ENCODE measurements at places on chromosomes 2 and 18.

- peak; percentile 69 for DNase-seq
Measured at GRCh38 chr2:98479959-98480524, 35.4 kb downstream of the INPP4A start.

GRCh38 chr2:10161961-10162441 lies 39.5 kb downstream of the RRM2 start:
- DNase-seq: peak; percentile 65

DNA sequence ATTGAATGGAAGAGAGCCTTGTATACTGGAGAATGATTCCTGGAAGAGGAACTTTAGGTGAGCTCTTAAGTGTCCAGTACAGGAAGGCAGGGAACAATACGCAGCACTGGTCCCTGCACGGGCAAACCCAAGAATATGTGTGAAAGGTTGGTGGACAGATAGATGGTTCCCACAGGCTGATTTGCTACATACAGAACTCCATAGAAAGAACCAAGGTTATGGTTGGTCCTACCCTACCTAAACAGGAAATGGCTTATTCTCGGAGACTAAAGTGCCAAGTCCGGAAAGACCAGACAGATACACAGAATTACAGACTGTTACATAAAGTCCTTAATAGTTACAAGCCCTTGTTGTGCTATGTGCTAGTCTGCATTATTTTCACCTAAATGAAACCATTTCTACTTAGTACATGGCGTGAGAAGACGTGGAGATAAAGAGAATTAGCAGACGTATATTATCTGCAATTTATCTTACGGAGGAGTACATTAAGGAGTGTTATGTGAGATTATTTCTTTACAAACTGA lies 1.2 kb downstream of the REV1 start:
- peak; percentile 7 for DNase-seq

DNA sequence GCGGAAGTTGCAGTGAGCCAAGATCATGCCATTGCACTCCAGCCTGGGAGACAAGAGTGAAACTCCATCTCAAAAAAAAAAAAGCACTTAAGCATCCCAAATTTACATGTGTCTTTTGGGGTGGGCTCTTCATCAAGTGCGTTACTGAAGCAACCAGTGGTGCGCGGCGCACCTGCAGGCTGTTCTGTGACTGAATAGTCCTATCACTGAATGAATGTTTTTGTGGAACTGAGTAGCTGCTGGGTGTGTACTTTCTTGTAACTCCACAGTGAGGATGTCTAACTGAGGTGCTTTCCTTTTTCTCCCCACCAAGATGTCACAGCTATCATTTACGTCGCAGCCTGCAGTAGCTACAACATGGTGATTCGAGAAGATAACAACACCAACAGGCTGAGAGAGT lies 17.0 kb downstream of the CHMP1B start:
- DNase-seq: no peak

GRCh38 chr2:99636144-99637034 lies 146.6 kb upstream of the REV1 start:
- peak; percentile 74 for DNase-seq

- DNase-seq: no peak
Measured at GRCh38 chr2:98084869-98085238, 2.1 kb upstream of the VWA3B start.

DNA sequence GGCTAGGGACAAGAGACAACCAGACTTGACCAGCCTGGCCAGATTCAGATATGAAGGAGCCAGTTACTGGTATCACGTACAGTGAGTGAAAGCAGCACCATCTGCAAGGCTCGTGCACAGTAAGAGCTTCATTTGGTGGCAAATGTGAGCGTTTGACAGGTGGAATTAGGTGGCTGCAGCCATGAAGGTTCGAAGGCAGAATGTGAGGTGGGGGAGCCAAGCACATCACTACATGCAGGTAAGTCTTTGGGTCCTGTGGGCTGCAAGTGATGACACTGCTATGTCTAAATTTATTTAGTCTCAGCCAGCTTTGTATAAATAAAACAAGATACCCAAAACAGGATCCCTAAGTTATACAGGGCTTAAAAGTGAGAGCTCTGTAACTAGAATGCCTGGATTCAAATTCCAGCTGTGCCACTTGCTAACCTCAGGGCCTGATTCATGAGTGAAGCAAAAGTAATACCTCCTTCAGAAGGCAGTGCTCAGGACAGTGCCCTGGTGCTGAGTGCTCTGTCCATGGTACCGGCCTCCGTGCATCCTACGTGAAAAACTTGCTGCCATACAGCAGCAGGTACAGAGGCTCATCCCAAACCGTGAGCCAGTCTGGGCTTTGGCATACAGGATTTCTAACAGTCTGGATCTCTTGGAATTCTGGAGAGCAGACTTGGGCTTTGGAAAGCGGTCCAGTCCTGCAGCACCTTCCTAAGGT lies 18.6 kb downstream of the DDX18 start:
- DNase-seq: no peak

DNA sequence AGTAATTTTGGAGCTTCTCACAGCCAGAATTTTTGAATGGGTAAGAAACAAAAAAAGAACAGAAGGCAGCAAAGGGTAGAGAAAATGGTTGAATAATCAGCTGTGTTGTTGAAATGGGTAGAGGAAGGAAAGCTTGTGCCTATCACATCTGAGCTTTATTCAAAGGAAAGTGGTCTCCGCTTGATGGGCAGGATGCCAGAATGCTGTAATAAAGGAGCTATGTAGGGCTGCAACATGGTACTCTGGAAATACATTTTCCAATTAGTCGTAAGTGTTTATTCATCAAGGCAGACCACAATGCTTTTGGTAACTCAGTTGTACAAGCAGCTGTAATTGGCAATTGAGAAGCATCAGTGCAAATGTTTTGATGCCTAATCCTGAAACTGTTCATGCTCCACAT lies 196.9 kb downstream of the ICOS start:
- no peak for DNase-seq

- DNase-seq: peak; percentile 34
Measured at GRCh38 chr2:149155196-149155969, 116.9 kb downstream of the LYPD6B start.

DNA sequence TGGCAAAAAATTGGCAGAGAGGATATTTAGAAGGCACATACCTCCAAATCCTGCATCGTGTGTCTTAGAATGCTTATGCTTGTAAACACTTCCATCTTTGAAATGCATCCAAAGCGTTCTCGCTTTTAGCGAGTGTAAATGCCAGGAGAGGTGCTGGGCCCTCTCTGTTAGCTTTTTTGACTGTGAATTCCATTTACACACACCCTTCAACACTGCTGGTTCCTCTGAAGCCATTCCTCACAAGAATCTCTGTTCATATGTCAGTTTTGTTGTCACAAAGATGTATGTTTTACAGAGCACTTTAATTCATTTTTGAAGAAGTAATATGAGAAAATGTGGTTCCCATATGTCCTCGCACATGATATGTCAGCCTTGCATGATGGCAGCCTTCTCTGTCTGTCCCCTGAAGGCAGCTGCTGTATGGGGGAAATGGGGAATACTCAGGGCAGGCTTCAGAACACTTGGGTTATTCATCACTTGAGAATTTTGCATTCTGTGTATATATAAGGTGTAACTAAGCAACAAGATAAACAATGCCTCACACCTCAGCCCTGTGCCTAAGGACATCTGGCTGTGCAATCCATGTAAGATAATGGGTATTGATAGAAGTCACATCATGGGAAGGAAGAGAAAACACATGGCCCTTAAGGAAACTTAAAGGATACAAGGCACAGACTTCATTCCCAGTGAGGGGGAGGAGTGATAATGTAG lies 52.3 kb downstream of the RAB27B start:
- DNase-seq: no peak

GRCh38 chr2:216951171-216951570 lies 91.3 kb upstream of the TNP1 start:
- no peak for DNase-seq

DNA sequence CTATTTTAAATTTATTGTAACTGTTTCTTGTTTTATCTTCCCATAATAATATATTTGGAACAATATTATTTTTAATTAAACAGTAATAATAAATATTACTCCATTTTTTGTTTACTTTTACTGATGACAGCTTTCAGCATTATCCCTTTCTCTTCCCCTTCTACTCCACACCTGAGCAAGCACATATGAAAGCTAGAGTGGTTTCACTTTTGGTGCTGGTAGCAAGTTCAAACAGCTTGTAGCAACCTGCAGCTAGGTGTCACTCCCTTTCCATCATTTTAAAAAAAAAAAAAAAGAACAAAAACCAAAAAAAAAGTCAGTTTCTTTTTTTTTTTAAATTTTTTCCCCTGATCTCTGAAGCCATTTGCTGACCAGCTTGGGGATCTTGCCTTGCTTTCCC lies 801.8 kb downstream of the CCDC85A start:
- no peak for DNase-seq

DNA sequence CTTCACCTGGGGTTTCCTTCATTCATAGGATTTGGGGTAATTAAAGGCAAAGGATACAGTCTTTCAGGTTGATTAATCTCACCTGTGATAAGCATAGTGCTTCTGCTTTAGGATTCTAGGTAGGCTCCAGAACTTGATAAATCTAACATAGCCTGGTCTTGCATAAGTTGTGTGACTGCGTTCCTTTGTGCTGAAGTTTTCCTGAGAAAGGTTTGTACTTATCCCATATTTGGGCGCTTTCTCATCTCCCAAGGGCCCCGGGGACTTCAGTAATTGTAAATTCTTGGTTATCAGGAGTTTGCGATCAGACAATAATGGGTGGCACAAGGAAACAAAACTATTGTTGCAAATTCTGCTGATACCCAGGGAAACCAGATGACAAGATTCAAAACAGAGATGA lies 53.1 kb downstream of the MTCL1 start:
- DNase-seq: no peak

GRCh38 chr2:105919826-105920225 lies 175.1 kb downstream of the NCK2 start:
- no peak for DNase-seq

- peak; percentile 63 for DNase-seq
Measured at GRCh38 chr2:161136696-161137324, 23.4 kb upstream of the TANK start.

DNA sequence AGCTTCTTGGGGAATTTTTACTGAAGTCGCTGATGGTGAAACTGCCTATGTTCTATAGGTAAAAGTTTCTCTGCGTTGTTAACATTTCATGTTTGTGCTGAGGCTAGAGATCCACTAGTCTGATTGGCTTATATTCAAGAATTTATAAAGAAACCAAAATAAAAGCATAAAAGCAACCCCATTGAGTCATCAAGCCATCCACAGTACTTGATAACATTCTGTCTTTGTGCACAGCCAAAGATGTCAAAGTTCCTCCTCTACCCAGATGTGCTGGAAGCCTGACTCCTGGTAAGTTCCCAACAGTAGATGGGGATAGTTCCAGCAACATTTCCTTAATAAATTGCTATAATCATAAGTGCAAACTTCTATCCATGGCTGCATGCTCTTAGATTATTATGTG lies 107.8 kb downstream of the TANC1 start:
- no peak for DNase-seq

GRCh38 chr2:24919506-24920097 lies 435 bp downstream of the ADCY3 start:
- no peak for DNase-seq

DNA sequence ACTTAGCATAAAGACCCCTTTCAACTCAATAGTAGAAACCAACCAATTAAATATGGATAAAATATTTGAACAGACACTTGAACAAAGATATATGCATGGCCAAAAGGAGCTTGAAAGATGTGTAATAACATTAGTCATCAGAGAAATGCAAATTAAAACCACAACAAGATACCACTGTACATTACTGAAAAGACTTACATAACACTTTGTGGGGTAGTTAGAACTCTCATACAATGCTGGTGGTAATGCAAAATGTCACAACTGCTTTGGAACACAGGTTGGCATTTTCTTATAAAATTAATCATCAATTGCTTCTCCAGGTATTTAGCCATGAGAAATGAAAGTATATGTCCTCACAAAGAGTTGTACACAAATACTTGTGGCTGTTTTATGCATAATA lies 60.7 kb downstream of the TTC27 start:
- DNase-seq: no peak

- DNase-seq: no peak
Measured at GRCh38 chr2:56021136-56021474, 97.5 kb upstream of the EFEMP1 start.

GRCh38 chr2:213991453-213992108 lies 419.3 kb upstream of the VWC2L start:
- no peak for DNase-seq

GRCh38 chr2:237214030-237214675 lies 128.5 kb downstream of the COPS8 start:
- no peak for DNase-seq

DNA sequence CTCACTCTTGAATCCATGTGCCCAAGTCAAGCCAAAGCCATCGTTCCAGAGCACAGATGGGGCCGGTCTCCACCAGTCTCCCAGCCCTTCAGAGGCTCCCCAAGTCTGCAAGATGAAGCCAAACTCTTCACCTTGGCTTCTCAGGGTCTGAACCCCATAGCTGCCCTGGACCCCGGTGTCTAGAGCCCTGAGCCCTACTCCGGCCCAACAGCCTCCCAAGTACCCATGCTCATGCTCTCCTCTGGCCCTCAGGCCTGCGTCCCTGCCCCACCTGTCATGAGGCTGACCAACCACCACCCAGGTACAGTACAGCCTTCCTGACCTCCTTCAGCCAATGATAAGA lies 46.0 kb downstream of the ZNF516 start:
- DNase-seq: no peak

DNA sequence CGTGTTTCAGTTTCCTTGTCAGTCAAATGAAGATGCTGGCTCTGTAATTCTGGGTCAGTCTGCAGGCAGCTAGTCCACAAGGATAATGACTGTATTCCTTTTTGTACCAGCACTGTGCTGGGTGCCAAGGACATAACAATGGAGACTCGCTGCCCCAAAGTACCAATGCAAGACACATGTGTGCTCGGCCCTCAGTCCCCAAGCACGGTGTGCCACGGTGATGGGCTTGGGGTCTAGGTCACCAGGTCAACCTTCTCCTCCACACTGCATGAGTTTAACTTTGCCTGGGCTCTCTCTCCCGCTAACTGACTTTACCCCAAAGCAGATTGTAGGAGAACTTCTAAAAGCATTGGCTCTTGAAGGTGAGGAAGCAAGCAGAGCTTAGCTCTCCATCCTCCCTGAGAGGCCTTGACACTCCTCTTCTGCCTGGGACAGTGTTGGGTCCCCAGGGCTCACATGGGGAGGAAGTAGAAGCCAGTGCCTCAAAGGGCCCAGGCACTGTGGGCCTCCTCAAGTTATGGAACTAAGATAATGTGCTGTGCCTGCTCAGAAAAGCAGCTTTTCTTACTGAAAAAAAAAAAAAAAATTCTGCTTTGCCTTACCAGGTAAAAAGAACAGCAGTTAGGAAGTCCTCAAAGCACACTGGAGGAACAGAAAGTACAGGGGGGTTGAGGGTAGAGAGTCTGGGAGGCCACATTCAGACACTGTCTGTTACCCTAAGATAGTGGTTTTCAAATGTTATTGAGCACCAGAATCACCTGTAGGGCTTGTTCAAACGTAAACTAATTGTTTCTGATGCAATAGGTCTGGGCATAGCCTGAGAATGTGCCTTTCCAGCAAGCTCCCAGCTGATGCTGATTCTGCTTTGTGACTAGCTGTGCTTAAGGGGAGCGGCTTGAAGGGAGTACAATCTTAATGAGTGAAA lies 276.4 kb upstream of the CXCR4 start:
- no peak for DNase-seq

GRCh38 chr18:26700728-26701127 lies 152.4 kb upstream of the KCTD1 start:
- no peak for DNase-seq
